Cortex of kidney (tissue), 1 donor: ENCODE measurements at places on chromosomes 16 and 17.

DNA sequence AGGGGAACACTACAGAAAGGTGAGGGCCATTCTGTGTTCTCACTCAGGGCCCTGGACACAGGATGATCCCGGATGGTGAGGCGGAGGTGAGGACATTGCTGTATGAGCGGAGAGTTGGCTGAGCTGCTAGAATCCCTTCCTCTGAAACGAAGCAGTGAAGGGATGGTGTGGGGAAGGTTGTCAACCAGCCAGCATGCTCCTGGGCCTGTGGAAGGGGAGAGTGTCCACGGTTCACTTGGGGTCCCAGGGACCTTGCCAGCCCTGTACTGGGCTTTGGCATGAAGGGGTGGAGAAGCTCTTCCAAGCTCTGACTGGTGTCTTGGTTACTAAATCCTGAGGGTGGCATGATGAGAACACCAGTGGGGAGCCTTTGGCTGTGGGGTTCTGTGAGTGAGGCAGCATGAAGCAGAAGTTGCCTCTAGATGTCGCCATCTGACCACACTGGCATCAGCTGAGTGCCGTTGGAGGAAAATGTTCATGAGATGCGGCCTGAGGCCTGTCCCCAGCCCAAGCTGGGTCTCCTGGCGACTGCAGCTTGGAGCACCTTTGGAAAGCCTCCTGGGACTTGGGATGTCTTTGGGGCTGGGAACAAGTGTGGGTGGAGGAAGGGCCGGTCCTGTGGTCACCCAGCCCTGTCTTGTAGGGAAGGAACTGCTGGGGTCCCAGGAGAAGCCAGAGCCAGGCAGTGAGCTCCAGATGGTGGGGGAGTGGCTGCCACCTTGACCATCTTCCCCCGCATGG, 14.8 kb downstream of the PDP2 start:
- DNase-seq, result no peak

DNA sequence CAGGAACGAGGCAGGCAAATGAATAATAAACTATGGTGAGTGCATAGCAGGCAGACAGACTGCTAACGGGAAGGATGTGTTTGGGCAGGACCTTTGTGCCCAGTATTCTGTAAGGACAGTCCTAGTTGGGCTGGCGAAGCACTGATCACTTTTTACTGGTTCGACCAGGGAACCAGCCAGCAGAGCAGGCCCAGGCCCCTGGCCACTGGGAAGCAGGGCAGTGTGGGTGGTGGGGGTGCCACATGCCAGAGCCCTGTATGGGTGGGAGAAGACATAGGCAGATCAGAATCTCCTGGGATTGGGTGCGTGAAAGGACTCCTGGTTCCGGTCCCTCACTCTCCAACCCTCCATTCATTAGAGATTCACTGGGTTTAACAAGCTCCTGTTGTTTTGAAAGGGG, 4.0 kb upstream of the VAMP2 start:
- DNase-seq, result no peak

GRCh38 chr17:8137645-8138373, 13.9 kb upstream of the HES7 start:
- DNase-seq, result no peak

DNA sequence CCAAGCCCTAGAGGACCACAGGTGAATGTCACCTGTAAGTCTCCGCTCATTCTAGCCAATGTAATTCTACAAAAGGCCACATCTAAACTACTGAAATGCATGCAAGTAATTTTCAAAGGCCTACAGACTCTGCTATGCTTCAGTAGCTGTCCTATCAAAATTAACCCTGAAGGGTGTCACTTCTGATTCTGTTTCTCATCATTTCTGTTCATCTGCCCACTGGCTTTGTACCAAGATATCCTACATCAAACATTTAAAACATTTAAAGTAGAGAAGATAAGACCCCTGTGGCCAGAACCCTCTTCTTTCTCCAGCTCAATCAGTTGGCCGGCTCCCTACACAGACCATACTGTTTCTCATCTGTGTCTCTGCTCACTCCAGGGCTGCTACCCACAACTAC, 21.5 kb downstream of the PHF12 start:
- no peak for DNase-seq

DNA sequence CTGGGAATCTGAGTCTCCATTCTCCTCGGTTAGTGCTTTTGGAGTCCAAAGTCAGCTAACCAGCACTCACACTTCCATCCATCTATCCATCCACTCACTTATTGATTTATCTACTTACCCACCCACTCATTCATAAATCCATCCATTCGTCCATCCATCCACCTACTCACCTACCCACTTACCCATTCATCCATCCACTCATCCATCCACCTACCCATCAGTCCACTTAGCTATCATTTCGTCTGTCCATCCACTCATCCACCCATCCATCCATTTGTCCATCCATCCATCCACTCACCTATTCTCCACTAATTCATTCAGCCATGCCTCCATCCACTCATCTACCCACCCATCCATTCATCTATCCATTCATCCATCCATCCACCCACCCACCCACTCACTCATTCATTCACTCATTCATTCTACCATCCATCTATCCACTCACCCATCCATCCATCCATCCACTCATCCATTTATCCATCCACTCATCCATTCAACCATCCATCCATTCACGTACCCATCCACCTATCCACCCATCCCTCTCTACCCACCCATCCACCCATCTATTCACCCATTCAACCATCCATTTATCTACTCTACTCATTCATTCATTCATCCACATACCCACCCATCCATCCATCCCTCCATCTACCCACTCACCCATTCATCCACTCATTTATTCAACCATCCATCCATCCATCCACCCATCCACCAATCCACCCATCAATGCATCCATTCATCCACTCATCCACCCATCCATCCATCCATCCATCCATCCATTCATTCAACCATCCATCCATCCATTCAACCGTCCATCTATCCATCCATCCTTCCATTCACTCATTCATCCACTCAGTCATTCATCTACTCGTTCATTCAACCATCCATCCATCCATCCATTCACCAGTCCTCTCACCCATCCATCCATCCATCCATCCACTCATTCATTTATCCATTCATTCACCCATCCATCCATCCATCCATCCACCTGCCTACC, 26.1 kb downstream of the NLRC3 start:
- DNase-seq, result no peak

DNA sequence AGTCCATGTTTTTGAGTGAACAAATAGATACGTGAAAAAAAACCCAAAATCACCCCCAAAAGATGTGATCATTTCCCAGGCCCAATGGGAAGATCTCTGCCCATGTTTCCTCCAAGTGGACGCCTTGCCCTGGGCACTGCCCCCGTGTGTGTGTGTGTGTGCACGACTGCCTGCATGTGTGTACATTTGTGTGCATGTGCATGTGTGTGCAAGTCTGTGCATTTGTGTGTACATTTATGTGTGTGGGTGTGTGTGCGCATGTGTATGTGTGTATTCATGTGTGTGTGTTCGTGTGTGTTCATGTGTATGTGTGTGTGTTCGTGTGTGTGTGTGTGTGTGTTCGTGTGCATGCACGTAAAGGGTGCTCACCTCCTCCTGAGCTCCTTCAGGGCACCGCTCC, 16.8 kb upstream of the LRRC37A3 start:
- no peak for DNase-seq

GRCh38 chr17:50135316-50136095, 5.5 kb upstream of the SAMD14 start:
- DNase-seq, result no peak

DNA sequence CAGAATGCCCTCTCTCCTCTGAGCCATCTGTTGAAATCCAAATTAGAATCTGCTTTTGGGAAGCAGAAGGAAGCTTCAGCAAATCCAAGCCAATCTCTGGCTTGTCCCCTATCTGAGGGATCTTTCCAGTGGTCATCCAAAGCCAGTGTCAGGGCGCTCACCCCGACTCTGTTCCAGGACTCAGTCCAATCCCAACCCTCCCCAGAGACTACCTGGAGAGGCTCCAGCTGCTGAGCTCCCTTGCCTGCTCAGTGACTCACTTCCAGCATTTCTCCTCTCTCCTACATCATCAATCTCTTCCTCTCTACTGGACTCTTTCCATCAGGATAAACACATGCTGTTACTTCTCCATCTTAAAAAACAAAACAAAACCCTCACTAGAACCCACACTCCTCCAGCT, 2.4 kb downstream of the MATCAP1 start:
- no peak for DNase-seq

DNA sequence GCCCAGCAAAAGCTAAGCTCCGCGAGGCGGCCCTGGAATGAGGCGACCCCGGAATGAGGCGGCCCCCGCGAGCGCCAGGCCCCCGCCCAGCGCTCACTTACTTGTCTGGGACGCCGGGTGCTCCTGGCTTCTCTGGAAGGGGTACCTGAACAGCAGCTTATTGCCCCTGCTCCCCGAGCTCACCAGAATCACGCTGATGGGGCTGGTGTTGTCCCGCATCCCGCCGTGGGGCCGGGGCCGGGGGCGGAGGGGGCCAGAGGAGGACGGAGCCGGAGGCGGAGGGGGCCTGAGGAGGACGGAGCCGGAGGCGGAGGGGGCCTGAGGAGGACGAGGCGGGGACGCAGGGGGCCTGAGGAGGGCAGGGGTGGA, 440 bp downstream of the NPRL3 start:
- no peak for DNase-seq

- no peak for DNase-seq
These were observed 401.3 kb downstream of the ZFHX3 start for GRCh38 chr16:72646615-72647014.

- DNase-seq, result no peak
These were observed at the start of gene CAPNS2 for GRCh38 chr16:55566432-55567175. CAPNS2 (plus strand) TSS chr16:55566684; CDS start chr16:55566757, 73 bp downstream.

- DNase-seq, result no peak
These were observed 35.3 kb downstream of the TMEM235 start for GRCh38 chr17:78266771-78267170.

DNA sequence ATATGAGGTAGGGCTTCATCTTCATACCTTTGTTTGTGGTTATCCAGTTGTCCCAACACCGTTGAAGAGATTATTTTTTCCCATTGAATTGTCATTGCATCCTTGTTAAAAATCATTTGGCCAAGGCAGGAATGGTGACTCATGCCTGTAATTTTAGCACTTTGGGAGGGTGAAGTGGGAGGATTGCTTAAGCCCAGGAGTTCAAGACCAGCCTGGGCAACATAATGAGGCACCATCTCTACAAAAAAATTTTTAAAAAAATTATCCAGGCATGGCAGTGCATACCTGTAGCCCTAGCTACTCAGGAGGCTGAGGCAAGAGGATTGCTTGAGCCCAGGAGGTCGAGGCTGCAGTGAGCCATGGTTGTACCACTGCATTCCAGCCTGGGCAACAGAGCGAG, 223.9 kb downstream of the TANC2 start:
- no peak for DNase-seq

- DNase-seq, result no peak
These were observed 99.0 kb downstream of the OR1D5 start for GRCh38 chr17:2964370-2964769.

- DNase-seq, result no peak
These were observed 1.6 kb downstream of the CTCF start for GRCh38 chr16:67563708-67564468.

GRCh38 chr17:43940630-43941029, 1.6 kb downstream of the PPY start:
- no peak for DNase-seq

GRCh38 chr17:67712375-67712774, 5.4 kb upstream of the NOL11 start:
- DNase-seq, result no peak

- DNase-seq, result no peak
These were observed 7.2 kb upstream of the SLC52A1 start for GRCh38 chr17:5042157-5043022.

GRCh38 chr17:29042026-29042678, 789 bp upstream of the PIPOX start:
- DNase-seq, result no peak
